ENCODE measurements at places on chromosomes 6 and 20.
A peak's percentile ranks its signal among the peaks of the same experiment; 100 is the strongest.

GRCh38 chr6:157381631-157382621 lies 936 bp downstream of the ZDHHC14 start:
- DNase-seq, result peak; percentile 54

GRCh38 chr6:148345578-148345977 lies 2.9 kb downstream of the SASH1 start:
- DNase-seq, result no peak

GRCh38 chr20:1994627-1995026 lies 769 bp upstream of the PDYN start:
- no peak for DNase-seq

DNA sequence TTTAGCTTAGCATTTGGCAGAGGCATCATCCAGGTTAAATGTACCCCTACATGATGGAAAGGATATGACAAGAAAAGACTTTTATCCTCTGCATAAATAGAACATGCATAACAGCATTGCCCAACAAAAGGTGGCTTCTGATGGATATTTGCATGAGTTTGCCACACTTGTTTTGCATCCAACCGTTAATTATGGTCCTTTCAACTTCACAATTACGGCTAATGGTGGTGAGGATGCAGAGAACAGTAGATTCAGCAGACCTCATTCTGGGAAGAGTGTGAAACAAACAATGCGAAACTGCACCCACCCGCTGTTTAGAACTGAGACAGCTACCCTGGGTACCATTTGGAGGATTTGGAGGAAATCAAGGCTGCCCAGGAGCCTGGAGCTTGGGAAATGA lies 690.9 kb upstream of the CHD6 start:
- DNase-seq, result no peak

GRCh38 chr6:41963371-41963770 lies 21.8 kb upstream of the CCND3 start:
- no peak for DNase-seq

GRCh38 chr20:56469077-56469449 lies 636 bp downstream of the RTF2 start:
- DNase-seq, result peak; percentile 1

GRCh38 chr20:20076297-20077065 lies 24.1 kb downstream of the CFAP61 start:
- peak; percentile 47 for DNase-seq
